ENCODE measurements at places on chromosomes 2 and 18.

GRCh38 chr2:220999356-220999755 is 572.7 kb downstream of the EPHA4 start:
- no peak for DNase-seq

DNA sequence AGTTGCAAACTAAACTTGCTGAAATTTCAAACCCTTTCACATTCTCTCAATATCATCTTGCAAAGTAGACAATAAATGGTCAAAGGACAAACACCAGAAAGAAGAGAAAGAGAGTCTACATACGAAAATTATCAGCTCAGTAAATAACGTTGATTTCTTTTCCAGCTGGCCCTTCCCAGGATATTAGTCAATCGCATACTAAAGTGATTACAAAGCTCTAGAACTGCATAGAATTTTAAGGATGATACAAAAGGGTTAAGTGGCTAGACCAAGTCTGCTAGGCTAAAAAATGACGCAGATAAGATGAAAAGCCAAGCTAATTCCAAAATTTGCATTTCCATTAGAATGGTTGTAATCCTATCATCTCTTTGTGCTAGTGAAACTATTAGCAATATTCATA is 405.7 kb downstream of the FBXO15 start:
- no peak for DNase-seq

- no peak for DNase-seq
Measured at GRCh38 chr2:195604706-195605105, 52.3 kb upstream of the SLC39A10 start.

DNA sequence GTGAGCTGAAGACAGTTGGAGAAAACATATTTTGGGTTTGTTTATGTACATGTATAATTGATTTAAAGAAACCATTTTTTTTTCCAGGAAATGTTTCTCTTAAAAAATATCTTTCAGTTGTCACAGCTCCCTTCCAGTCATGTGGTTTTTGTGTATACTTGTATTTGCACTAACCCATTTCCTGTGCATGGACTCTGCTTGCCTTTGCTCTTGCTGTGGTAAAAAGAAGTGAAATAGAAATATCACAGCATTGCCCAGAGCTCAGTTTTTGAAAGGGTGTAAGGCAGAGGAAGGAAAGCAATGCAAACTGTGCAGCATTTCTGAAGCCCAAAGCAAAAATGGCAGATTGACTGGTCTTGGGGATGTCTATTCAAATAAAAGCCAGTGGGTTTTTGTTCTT is 10.4 kb upstream of the DOCK10 start:
- DNase-seq, result no peak

- DNase-seq, result no peak
Measured at GRCh38 chr2:239278361-239278760, 122.5 kb downstream of the HDAC4 start.

DNA sequence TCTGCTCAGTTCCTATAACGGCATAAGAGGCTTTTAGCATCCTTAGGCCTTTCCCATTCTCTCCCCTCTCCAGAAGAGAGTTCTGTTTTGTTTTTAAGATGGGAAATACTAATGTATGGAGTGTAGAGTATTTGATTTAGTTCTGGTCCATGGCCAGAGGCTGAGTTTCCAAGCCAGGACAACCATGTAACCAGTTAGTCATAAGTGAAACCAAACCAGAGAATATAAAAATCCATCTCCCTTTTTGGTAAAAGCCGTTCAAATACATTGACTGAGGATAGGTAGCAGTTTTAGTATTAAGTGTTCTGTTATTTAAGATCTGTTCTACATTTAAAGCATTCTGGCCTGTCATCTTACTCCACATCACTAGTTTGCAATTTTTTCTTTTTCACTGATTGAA is 3.1 kb downstream of the PSMD1 start:
- DNase-seq, result no peak

- no peak for DNase-seq
Measured at GRCh38 chr2:127485051-127485693, 41.1 kb downstream of the IWS1 start.

DNA sequence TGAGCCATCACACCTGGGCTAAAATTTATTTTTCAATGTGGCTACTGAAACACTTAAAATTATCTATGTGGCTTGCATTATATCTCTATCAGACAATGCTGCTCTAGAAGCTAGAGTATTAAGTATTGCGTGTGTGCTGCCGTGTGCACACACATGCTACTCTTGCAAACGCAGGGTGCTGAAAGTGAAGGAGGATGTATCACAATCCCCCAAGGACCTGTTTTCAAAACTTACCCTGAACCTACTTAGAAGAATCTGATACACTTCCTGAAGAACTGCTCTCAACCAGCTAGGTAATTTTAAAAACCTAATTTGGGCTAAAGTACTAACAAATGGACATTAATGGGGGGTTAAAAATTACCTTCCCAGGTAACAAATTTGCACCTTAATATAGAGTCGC is 66.5 kb downstream of the EPHA4 start:
- DNase-seq, result no peak

GRCh38 chr2:78646533-78647364 is 378.8 kb upstream of the REG3G start:
- DNase-seq, result no peak

- no peak for DNase-seq
Measured at GRCh38 chr18:32902568-32903330, 129.9 kb upstream of the KLHL14 start.

GRCh38 chr18:59145055-59145454 is 5.4 kb downstream of the SEC11C start:
- DNase-seq, result no peak

- DNase-seq, result no peak
Measured at GRCh38 chr18:47809420-47809819, 121.0 kb downstream of the SMAD2 start.

- no peak for DNase-seq
Measured at GRCh38 chr2:166614029-166614428, 120.0 kb upstream of the SCN7A start.

- DNase-seq, result no peak
Measured at GRCh38 chr2:127953128-127953718, 67.5 kb upstream of the AMMECR1L start.

DNA sequence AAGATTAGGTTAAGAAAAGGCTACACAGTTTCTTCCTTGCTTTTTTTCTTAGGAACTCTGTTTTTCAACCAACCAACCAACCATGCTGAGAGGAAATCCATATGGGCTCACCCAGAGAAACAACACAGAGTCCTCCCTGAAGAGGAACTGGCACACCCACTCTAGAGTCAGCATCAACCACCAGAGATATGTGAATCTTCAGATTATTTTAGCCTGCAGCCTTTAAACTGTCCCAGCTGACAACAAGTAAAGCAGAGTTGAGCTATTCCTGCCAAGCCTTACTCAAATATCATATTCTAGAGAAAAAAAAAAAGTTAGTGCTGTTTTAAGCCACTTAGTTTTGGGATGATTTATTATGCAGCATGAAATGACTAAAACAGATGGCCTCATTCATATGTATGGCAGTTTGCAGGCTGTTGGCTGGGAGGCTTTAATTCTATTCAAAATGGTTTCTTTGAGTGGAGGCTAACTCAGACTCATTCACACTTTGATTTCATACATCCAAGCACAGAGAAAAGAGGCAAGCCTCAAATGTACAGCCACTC is 1637.7 kb upstream of the LRRTM1 start:
- no peak for DNase-seq

- no peak for DNase-seq
Measured at GRCh38 chr2:29580223-29580622, 341.2 kb downstream of the ALK start.

GRCh38 chr2:217746808-217747207 is 256.0 kb downstream of the TNS1 start:
- DNase-seq, result no peak

GRCh38 chr18:8835521-8835953 is 130.2 kb downstream of the MTCL1 start:
- no peak for DNase-seq

DNA sequence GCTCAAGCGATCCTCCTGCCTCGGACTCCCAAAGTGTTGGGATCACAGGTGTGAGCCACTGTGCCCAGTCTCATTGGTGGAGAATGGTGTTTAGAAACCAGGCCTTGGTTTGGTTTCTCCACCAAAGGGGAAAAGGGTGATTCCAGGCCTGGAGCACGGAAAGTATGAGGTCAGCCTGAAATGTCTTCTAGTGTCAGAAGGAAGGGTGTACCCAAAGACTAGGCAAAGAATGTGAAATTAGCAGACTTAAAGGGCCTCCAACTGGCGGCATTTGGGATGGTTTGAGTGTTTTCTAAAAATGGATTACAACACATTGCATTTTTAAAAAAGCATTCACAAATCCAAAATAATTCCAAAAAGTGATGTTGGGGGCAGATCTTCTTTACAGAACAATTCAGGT is 139.6 kb downstream of the SH3BP4 start:
- no peak for DNase-seq

DNA sequence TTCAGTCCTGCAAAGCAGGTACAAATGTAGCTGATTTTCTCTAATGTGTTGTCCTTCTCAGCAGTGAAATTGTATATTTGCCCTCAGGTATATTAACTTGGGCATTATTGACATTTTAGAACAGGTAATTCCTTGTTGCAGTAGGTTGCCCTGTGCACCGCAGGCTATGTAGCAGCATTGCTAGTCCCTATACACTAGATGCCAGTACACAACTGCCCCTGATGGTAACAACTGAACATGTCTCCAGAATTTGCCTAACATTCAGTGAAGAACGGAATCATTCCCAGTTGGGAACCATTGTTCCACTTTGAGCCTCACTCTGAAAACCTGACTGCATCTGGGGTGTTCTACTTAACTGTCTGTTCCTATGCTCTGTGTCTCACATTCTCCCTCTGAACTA is 23.1 kb upstream of the TFPI start:
- no peak for DNase-seq

DNA sequence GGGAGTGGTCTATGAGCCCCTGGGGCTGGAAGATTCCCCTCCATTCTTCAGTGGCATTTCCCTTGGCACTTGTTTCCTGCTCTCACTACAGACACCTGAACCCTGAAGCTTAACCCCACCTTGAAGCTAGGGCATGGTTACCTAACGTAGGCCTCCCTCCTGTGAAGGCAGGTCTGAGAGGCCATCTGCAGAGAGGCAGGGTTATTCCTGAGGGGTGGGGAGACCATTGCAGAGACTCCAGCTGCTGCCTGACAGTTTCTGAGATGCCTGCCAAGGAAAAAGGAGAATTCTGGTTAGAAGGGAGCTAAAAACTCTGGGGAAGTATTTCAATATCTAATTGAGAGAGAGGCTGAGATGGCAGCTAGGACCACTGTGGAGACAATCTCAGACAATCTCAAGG is 119.3 kb upstream of the NDUFV2 start:
- DNase-seq, result no peak

- no peak for DNase-seq
Measured at GRCh38 chr2:219245899-219246230, 586 bp downstream of the STK16 start.

- no peak for DNase-seq
Measured at GRCh38 chr2:28461056-28461455, 34.8 kb upstream of the PLB1 start.

GRCh38 chr2:187964746-187965145 is 326.9 kb upstream of the GULP1 start:
- no peak for DNase-seq

- no peak for DNase-seq
Measured at GRCh38 chr2:238963161-238963970, 115.5 kb downstream of the TWIST2 start.

- no peak for DNase-seq
Measured at GRCh38 chr18:61589724-61590065, 256.5 kb downstream of the CDH20 start.

DNA sequence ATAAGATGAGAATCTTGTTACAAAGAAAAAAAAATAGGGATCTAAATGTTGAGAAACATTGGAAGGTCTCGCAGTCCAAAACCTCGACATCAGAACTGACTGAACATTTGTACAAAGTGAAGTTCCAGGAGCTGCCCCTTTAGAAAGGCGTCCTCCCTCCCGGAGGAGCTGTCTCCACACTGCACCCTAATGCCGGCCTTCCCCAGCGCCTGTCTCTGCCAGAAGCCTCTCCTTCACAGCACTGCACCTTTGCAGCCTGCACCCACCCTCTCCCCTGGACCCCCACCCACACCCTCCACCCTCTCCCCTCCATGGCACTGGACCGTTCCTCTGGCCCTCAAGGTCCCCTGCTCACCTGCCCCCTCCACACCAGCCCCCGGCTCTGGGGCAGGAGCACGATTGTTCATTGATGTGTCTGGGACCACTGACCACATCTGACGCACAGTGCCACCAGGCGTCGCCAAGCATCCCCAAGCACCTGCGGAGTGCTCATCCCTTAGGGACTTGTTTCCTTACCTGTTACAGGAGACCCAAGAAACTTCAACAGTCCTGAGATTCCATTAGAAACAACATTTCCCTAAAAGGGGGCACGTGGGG is 90.3 kb upstream of the SNTG2 start:
- DNase-seq, result no peak

GRCh38 chr2:9800975-9801726 is 42.1 kb upstream of the TAF1B start:
- DNase-seq, result peak; percentile 69

DNA sequence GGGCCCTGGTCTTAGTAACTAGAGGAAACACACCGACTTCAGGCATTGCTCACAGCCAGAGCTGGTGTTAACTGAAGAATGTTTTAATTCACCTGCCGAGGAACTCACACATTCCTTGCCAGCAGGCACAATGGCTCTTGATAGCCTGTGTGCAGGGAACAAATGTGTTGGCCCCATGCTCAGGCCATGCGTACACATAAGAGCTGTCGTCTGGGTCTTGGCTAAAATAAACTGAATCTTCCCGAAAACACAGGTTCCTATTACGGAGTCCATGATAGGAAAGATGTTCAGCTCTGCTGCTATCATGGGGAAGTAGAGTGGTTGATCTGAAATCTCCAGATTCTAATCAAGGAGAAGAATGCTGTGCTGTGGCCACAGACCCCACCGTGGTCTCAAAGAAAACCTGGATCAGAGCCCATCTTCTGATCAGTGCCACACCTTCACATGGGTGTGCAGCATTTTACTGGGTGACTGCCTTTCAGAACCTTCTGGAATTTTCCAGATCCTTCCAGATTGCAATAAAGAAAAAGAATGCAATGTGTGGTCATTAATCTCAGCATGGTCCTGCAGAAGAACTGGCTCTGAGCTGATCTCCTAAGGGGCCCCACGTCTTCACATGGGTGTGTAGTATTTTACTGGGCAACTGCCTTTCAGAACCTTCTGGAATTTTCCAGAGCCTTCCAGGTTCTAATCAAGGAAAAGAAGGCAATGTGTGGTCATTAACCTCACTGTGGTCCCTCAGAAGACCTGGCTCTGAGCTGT is 17.2 kb downstream of the MBP start:
- DNase-seq, result no peak

Measured in activated T-helper 9 cell treated with anti-CD3 and anti-CD28 coated beads, Interleukin-2, amount 50 U/mL, for 16 hours (primary cell).